ENCODE measurements at places on chromosomes 12 and 14. TPM values are rescaled to one million over a fixed set of nuclear protein-coding genes. Genes with fewer than 3 reads are reported as not detected.

SLC10A1 gene
- not detected for total RNA-seq

VCPKMT gene
- 14.5 TPM for total RNA-seq

B3GNT4 gene
- total RNA-seq = not detected

SDR39U1 gene
- 9.3 TPM for total RNA-seq

FBXO21 gene
- total RNA-seq = 63.6 TPM

CELA1 gene
- total RNA-seq = not detected

EML1 gene
- 101 TPM for total RNA-seq

DNA sequence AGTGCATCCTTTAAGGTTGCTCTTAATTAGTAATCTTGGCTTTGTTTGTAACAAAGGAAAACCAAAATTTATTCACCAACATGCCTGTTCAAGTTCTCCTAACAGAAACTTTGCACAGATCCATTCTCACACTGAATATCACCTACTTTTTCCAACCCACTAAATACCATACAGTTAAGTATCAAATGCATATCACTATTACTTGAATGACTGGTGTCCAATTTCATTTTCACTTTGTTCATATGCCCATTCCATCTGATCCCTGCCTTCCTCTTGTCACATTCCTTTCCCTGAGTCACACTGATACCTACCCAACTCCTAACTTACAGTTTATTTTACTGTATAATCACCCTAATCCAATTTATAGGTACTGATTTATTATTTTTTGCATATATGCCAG is 286.4 kb downstream of the NELL2 start:
- peak; percentile 58 for DNase-seq

- no peak for DNase-seq
Observed at GRCh38 chr12:80977346-80977745, 39.6 kb upstream of the LIN7A start.

GRCh38 chr12:106284358-106285105 is 18.0 kb upstream of the TCP11L2 start:
- DNase-seq = no peak

GRCh38 chr14:68282479-68283377 is 463.1 kb downstream of the RAD51B start:
- DNase-seq = no peak

GRCh38 chr14:79438696-79439342 is 772.5 kb downstream of the DIO2 start:
- DNase-seq = no peak

GRCh38 chr14:20386276-20386855 is 26.9 kb downstream of the TEP1 start:
- no peak for DNase-seq

- peak; percentile 65 for DNase-seq
Observed at GRCh38 chr14:101665478-101666078, 95.9 kb upstream of the PPP2R5C start.

DNA sequence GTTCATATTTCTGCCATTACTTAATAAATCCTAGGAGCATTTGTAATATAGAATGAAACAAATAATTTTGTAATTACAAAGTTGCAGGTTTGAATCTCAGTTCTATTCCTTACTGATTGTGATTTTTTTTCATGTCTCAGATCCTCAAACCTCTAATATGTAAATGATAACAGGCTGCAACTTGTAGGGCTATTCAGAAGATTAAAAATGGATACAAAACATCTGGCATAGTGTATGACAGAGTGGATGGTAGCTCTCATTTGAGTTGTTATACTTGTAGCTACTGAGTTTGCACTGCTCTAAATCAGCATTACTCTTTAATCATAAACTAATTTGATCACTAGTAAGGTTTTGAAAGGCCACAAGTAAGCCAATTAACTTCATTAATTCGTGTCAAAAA is 406.3 kb upstream of the MGAT4C start:
- no peak for DNase-seq

GRCh38 chr12:67217647-67218046 is 51.5 kb upstream of the CAND1 start:
- no peak for DNase-seq

GRCh38 chr12:5294274-5295070 is 137.4 kb upstream of the NTF3 start:
- DNase-seq = no peak

GRCh38 chr12:50841716-50842531 is 802 bp upstream of the TMPRSS12 start:
- no peak for DNase-seq

- peak; percentile 62 for DNase-seq
Observed at GRCh38 chr12:108649126-108649525, 15.4 kb upstream of the SELPLG start.

DNA sequence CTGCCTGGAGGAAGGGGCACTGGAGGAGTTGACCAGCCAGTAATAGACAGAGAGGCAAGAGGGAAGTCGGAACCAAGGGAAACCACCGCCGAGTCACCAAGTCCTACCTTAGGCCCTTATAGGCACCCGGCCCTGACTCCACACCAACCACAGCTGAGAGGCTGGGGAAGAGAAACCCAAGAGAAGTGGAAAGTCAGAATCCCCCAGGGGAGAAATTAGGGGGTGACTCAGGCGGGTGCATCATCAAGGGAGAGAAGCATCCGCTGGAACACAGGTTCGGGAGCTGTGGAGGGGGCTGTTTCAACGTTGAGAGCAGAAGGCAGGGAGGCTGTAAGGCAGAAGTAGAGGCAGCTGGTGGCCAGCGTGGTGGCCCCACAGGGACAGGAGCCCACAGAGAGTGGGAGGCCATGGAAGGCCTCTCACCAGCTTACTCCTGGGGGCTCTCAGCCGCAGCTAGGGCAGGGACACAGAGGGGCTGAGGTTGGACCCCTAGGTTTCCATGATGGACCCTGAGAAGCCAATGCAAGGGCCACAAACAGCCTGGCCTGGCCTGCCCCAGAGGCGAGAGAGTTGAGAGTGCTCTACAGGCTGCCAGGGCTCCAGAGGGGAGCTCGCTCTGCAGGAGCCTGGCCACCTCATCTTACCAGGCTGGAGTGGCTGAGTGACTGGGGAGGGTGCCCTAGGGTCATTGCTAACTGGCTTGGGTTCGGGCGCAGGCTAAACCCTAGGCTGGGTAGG is 1.4 kb upstream of the TRMT61A start:
- DNase-seq = peak; percentile 88

DNA sequence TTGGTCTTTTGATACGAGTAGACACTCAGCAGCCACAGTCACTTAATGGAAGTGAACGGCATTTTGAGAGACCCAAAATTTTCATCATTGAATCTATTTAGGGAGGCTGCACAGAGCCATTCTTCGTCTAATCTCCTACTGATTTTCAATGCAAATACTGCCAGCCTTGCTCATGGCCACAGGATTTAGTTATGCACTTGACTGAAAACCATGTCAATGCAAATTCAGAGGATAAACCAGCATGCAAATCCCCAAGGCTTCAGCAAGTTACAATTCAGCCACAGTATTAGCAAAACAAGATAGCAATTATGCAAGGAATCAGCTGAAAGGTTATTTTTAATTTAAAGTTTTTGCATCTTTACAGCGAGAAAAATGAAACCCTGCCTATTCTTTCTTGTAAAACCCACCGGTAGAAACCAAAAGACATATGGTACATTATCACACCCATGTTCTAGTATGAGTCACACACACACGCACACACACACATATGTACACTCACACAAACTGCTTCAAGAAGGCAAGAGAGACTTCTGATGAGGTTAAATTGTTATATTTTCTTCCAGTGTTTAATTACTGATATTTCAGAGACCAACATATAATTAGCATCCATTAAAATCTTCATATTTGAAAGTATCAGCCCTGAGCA is 985.3 kb upstream of the FLRT2 start:
- DNase-seq = no peak

DNA sequence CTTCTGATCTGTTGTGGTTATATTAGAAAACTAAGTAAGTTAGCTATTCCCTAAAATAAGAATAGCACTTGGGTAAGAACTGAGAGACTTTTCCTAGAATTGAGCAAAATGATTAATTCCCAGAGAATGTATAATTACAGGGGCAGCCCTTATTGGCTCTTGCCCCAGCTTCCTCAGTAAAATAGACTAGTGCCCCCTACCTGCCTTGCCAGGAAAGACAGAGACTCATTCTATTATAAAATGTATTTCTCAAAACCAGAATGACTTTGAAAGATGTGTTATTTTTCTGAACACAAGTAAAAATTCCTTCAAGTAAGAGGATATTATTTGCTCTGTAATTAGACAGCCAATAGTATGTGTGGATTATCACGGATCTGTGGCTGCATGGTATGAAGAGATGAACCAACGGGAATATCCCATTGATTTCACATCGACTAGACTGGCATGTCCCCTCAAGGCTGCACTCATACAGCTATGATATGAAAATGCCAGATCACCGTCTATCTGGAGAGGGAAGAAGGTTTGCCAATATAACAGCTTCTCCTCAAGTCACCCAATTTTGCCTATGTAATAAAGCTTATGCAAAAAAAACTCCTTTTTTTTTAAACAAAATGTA is 7.4 kb upstream of the GLRX5 start:
- peak; percentile 51 for DNase-seq

DNA sequence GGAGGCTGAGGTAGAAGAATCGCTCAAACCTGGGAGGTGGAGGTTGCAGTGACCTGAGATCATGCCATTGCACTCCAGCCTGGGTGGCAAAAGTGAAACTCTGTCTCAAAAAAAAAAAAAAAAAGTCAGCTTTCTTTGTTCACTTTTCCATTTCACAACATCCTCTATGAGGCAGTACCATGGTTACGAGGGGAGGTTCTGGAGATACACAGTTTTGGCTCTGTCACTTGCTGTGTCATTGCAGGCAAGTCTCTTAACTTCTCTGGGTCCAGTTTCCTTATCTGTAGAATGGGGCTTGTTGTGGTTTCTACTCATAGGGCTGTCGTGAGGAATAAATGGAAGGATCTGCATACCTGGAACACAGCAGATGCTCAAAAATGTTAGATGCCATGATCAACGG is 75.6 kb upstream of the SLC24A4 start:
- DNase-seq = no peak

Data from Daoy (cell line).